ENCODE measurements at places on chromosomes 1 and 21.

- peak; percentile 62 for DNase-seq
Measured at GRCh38 chr1:228102791-228103620, at the start of gene C1orf35. Gene C1orf35 (minus strand): TSS chr1:228103325. CDS start chr1:228103227, 98 bp downstream.

DNA sequence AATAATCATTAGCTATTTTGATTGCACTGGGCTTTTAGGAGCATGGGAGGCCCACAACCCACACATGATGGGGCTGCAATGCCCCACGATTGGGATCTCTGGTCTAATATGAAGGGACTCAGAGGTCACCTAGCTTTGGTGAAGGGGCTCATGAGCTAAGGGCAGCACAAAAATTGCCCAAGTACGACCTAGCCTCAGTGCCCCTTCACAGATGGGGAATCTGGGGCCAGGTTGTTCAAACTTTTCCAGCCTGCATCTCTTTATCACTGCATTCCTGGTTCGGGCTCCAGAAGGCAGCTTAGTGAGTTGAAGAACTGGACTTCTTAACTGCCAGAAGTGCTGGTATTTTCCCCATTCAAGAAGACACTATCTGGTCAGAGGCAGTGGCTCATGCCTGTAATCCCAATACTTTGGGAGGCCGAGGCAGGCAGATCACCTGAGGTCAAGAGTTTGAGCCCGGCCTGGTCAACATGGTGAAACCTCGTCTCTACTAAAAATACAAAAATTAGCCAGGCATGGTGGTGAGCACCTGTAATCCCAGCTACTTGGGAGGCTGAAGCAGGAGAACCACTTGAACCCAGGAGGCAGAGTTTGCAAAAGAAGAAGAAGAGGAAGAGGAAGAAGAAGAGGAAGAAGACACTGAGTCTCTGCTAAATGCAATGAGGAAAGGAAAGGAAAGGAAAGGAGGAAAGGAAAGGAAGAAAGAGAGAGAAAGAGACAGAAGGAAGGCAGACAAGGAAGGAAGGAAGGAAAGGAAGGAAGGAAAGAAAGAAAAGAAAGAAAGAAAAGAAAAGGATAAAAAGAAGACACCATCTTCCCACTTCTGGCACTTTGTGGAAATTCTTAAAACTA is 258.5 kb upstream of the IRF2BP2 start:
- no peak for DNase-seq

GRCh38 chr1:14479865-14480264 is 118.6 kb upstream of the KAZN start:
- no peak for DNase-seq

- DNase-seq, result no peak
Measured at GRCh38 chr1:78536427-78536826, 45.7 kb downstream of the PTGFR start.

DNA sequence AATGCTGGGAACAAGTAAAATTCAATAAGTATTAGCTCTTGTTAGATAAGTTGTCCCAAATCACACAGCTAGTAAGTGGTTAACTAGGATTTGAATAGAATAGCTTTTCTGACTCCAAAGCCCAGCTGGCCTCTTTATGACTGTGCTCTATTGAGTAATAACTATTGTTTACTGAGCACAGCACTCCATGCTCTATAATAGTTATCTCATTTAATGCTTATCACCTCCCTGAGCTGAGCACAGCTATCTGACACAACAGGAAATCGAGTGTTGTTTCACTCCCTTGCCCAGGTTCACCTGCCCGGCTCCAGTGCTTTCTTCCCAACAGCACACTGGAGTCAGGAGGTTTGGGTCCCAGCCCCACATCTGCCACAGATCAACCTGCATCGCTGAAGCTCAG is 38.8 kb upstream of the STMN1 start:
- no peak for DNase-seq

- no peak for DNase-seq
Measured at GRCh38 chr1:149844101-149844500, 55.3 kb upstream of the BOLA1 start.

DNA sequence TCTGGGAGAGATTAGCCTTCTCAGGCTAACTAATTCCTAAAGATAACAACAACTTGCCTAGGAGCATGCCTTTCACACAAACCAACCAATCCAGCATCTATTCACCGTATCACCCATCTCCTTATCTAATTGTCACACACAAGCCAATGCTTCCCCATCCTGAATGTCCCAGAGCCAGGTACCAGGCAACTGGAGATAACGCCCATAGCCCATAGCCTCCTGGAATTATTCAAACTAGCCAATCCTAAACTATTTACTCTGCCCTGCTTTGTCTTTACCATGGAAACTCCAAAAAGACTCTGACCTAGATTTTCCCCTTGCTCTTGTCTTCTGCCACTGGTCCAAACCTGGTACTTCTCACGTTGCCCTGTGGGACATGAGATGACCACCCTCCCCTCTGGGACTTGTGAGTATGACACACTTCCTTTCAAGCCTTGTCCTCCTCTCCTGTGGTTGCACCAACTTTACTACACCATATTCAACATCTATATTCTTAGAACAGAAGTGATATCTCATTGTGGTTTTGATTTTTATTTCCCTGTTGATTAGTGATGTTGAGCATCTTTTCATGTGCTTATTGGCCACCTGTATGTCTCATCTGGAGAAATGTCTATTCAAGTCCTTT is 8.8 kb upstream of the ATG4C start:
- no peak for DNase-seq

DNA sequence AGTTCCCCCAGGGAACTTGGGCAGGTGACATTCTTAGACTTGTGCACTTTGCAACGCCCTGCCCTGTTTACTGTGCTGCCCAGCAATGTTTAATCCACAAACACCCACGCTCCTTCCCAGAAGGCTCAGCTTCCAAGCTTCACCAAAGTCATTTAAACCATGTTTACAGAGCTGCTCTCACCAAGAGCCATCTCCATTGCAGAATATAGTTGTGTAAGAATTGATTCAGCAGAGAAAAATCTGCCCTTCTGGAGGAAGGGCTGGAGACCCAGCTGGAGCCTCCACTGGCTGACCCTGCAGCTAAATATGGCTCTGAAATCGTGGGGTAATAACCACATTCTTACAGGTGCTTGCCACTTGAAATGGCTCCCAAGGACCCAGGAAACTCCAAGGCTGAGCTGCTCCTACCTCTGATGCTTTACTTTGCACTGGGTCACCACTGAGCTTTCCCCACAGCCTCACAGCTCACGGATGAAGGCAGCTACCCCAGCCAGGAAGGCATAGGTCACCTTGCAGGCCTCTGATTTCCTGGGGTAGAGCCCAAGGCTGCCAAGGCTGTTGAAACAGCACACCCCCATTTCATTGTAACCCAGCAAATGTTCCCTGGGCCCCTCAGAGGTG is 8.7 kb downstream of the CAPN2 start:
- DNase-seq, result no peak

DNA sequence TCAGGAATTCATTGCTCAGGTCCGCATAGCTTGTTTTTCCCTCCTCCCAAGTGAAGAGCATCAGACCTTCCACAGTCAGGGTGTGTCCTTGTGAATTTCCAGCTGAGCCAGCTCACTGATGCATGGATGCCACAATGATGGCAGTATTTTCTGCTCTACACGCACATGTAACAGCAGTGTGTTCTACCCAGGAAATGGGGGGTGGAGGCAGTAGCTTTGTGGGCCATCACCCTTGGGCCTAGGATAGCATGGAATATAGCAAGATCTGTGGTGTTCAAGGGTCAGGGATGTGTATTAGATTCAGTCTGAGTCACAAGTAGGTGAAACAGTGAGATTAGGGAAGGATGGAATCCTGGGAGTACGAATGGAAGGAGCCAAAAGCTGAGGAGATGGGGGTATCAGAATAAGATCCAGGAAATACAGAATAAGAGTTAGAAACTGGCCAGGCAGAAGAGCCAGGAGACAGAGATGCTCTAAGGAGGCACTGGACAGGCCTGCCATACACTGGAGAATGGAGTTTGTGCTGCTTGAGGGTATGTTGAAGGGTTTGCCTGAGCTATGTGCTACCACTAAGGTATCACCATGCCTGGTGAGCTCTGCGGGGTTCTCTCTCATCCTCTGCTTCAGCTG is 90.6 kb upstream of the CNIH3 start:
- no peak for DNase-seq

GRCh38 chr1:48936436-48936835 is 159.7 kb upstream of the BEND5 start:
- no peak for DNase-seq

DNA sequence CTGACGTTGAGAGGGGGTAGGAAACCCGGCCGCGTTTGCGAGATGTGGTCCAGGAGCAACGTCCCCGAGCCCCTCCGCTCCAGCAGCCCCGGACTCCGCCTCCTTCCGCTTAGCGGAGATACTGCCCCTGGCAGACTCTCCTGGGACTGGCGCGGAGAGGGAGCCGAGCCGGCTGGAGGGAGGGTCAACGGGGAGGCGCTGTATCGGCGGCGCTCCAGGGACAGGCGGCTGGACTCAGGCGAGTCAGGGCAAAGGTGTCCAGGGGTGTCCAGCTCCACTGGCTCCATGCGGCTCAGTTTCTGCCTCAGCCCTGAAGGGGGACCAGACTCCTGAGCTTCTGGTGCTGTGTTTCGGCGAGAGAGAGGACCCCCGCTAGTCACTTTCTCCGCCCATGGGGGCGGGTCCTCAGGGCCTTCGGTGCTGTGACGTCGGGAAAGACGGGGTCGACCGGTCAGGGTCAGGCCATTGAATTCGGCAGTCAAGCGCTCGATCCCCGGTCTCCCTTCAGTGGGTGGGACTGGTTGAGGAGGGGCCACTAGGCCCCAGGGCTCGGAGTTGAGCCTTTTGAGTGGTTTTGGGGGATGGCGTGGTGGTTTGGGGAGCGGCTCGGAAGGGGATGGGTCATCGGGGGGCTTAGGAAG is 2.8 kb upstream of the LIX1L start:
- no peak for DNase-seq

GRCh38 chr1:186901631-186902030 is 72.9 kb downstream of the PLA2G4A start:
- DNase-seq, result no peak

GRCh38 chr1:1946540-1946939 is 27.5 kb upstream of the TMEM52 start:
- no peak for DNase-seq

- no peak for DNase-seq
Measured at GRCh38 chr1:212244441-212244840, 40.8 kb upstream of the PPP2R5A start.

GRCh38 chr1:118504221-118504644 is 319.2 kb upstream of the SPAG17 start:
- no peak for DNase-seq

DNA sequence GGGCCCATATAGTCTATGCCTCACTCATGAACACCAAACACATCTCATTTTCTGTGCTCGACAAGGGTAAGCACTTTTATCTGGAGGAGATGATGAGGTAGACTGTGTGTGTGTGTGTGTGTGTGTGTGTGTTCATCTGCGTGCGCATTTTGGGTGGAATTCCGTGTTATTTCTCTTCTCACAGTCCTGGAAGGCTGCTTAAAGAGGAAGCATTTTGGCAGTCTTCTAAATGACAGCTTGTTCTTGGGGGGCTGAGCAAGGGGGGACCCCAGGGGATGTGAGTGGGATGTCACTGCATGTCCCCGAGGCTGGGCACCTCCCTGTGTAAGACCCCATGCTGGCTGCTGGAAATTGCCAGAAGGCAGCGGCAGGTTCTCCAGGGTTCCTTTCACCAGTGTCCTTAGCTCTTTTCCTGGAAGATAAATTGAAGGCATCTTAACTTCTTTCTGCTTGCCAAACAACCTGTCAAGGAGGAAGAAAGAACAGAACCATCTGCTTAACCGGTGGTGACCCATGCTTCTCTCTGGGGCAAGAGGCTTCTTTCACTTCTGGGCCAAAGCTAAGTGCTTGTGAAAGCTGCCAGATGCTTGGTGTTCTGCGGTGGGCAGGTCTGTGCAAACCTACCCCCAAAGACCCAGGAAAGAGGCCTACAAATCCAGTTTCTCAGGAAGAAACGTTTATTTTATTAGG is 9.9 kb upstream of the RD3 start:
- no peak for DNase-seq

- DNase-seq, result no peak
Measured at GRCh38 chr1:226210571-226211176, 12.8 kb upstream of the MIXL1 start.

- no peak for DNase-seq
Measured at GRCh38 chr1:204350312-204350711, 9.4 kb downstream of the PLEKHA6 start.

DNA sequence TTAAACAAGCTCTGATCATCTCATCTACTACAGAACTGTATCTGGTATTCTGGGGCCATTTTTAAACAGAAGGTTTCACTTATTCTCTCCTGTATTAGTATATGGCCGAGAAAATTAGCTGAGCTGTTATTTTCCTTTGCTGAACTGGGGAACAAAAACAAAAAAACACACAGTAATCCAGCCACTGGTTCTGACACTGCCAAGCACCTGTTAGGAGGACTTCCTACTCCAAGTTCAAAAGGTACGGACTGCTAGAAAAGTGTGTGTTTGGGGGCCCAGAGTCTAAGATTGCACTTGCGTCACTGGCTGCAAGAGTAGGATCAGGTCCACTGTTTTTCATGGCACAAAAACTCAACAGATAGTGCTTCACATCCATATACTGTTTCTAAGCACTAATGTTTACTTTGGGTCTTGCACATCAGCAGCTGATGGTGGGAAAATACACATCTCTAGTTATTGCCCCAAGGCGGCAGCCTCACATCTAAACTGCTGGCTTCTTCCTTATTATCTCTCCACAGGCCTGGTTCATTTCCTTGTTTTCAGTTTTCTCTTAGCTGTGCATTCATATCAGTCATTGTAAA is 226.1 kb downstream of the FGGY start:
- no peak for DNase-seq

DNA sequence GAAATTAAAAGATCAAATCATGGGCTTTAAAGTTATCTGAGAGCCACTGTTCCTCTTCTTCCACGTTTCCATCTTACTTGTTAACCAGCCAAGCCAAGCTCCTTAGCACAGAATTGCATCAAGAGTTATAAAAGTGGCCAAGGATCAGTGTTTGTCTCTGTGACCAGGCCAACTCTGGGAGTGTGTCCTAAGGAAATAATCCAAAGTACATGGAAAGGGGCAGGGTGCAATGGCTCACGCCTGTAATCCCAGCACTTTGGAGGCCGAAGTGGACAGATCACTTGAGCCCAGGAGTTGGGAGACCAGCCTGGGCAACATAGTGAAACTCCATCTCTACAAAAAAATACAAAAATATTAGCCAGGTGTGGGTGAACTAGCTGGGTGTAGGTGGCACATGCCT is 10.0 kb upstream of the MPZL1 start:
- DNase-seq, result no peak

DNA sequence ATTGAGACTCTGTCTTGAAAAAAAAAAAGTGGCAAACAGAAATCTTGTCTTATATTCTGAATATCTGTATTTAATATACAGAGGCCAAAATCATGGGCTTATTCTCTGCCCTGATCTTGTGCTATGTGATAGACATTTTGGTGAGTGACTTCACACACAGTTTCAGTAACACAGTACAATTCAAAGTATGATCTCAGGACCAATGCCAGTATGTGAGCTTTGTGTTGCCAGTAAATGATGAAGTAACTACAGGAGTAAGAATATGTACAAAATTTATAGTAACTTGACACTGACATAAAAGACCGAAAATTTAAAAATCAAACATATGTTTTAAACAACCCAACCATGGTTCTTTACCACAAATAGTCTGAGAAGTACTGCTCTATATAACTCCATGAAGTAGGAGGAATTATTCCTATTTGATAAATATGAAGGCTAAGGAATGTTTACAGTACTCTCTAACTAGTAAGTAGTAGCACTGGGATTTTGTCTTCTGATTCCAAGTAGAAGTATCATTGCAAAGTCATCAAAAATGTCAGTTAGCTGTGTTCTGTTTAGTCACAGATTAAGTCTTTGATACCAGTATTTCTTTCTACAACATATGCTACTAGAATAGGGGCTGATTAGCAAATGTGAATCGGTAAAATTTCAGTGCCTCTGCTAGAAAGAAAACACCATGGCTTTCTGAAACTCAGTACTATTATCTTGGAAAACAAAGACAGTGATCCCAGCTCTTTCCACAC is 25.3 kb downstream of the DPH5 start:
- DNase-seq, result no peak
